ENCODE measurements at places on chromosomes 7 and 10. TPM values are rescaled to one million over a fixed set of nuclear protein-coding genes. Genes with fewer than 3 reads are reported as not detected.

DNA sequence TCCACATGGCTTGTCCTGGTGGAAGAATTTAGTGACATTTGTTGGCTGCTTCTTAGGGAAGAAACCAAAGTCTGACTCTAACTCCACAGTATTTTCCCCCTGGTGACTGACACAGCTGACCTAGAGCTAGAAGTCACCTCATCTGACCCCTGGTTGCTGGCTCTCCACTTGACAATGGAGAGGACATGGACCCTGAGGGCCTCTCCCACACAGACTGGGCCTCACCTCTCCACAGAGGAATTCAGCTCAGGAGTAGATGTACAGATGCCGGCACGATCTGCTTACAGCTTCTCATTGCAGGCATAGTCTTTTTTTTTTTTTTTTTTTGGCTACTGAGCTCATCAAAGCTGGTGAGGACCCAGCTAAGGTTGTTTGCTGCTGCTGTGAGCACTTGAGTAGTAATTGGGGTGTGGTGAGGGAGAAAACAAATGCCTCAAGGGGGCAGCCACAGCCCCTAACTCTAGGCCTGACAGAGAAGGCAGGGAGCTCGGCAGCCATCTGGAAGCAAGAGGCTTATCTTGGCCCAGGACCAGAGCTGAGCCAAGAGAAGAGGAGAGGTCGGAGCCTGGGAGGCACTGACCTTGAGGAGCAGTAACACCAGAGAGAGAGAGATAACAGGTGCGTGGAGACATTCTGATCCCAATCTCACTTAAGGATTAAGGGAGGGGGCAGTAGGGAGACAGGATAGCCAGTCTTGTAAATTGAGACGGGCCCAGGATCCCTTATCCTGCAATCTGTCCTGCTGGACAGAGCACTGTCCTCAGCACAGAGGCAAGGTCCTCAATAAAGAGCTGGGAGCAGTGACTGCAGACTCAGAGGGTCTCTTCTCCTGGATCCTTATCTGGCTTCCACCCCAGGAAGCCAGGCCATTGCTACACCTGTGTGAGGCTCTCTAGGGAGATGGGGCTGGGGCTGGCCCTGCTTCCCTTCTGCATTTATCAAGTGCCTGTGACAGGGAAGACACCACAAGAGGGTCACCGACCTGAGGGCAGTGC is 9.4 kb downstream of the PRSS58 start:
- no peak for DNase-seq

GRCh38 chr10:12928571-12928970 is 72.9 kb downstream of the CCDC3 start:
- DNase-seq = no peak

- DNase-seq = no peak
These were observed 95.4 kb downstream of the UBE2H start for GRCh38 chr7:129857313-129857712.

HMX2 gene
- 4.0 TPM for polyA plus RNA-seq
